Stimulated activated CD8-positive, alpha-beta memory T cell treated with anti-CD3 and anti-CD28 coated beads, Interleukin-4, amount 100 ng/mL, for 24 hours (primary cell): ENCODE measurements at places on chromosomes 11 and 22.

GRCh38 chr22:48781391-48781790 lies 1046.3 kb downstream of the BRD1 start:
- no peak for DNase-seq

- no peak for DNase-seq
Measured at GRCh38 chr11:46916286-46917108, 1.9 kb downstream of the LRP4 start.

GRCh38 chr11:70328556-70328955 lies 58.1 kb downstream of the PPFIA1 start:
- DNase-seq: no peak

GRCh38 chr11:122199661-122200060 lies 83.6 kb upstream of the BLID start:
- no peak for DNase-seq

DNA sequence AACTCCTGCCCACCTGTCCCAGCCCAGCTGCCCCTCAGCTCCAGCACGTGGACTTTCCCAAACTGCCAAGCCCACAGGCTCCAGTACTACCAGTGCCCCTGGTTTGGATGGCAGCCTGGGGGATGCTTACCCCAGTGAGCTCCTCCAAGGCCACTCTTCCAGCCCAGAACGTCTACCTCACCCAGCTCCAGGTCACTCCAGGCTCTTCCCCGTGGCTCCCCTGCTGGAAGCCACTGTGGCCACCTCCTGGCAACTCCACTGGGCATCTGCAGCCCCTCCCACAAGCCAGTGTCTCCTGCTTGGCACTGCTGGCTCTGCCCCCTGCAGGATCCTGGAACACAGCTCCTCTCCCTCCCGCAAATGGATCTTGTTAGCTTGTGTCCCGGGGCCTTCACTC lies 29.3 kb downstream of the LMO1 start:
- DNase-seq: no peak

DNA sequence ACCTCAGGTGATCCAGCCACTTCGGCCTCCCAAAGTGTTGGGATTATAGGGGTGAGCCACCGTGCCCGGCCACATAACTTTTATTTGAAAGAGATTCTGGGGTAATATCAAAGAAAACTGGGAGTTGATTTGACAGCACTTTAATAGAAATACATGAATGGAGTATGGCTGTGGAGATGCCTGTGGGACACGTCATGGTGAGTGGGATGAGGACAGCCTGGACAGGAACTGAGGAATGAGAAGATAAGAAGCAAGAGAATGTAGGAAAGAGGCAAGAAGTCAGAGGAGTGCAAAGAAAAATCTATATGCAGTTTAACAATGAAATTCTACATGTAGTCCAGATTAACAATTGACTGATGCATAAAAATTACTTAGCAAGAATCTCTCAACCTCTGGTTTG lies 31.0 kb downstream of the SLC22A6 start:
- no peak for DNase-seq

GRCh38 chr22:42261296-42261695 lies 9.2 kb downstream of the TCF20 start:
- no peak for DNase-seq

GRCh38 chr11:17873586-17873985 lies 139.0 kb downstream of the KCNC1 start:
- no peak for DNase-seq

DNA sequence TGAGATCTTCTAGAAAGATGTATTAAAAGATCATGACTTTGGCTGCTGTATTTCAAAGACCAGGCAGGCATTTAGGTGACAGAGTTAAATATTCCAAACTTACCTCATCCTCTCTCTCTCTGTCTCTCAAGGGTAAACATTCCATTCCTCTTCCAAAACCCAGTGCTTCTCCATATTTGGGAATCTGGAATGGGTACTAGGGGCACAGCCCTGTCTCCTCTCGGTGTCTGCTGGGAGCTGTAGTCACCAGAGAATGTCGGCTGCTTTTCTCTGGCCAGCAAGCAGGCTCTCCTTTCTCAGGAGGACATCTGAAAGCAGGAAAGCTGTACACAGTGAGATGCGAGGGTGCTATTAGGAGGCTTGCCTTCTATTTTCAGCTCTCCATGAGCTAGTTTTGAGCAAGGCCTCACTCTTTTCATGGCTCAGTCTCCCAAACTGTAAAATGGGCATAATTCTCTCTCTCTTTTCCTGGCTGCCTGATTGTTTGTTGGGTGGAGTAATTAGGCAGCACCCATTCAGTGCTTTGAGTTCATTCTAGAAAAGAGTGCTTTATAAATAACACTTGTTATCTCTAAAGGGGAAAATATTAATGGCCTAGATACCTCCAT lies 9.3 kb upstream of the PEX26 start:
- no peak for DNase-seq

GRCh38 chr11:120522736-120523135 lies 11.2 kb downstream of the GRIK4 start:
- no peak for DNase-seq

DNA sequence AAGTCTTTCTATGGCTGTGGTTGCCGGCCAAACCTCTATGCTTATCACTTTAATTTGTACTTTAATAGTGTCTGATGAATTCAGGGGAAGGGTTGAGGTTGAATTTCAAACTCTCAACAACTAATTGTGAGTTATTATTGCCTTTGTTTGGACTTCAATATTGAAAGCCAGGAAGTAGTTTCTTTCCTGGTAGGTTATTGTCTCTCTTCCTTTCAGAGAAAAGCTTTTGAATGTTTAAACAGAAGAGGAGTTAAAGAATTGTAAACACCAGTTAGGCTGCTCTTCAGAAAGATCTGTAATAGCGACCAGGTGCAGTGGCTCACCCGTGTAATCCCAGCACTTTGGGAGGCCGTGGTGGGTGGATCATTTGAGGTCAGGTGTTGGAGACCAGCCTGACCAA lies 22.2 kb downstream of the NNMT start:
- no peak for DNase-seq

GRCh38 chr11:3929649-3930048 lies 74.2 kb downstream of the STIM1 start:
- DNase-seq: no peak

- no peak for DNase-seq
Measured at GRCh38 chr11:125211191-125211947, 46.8 kb downstream of the PKNOX2 start.

GRCh38 chr22:45238076-45238956 lies 2.4 kb downstream of the KIAA0930 start:
- DNase-seq: no peak

- DNase-seq: no peak
Measured at GRCh38 chr22:25100948-25101347, 98.7 kb upstream of the CRYBB3 start.

GRCh38 chr22:29625090-29625825 lies 21.8 kb downstream of the NF2 start:
- no peak for DNase-seq

- no peak for DNase-seq
Measured at GRCh38 chr11:114102993-114103896, 43.7 kb downstream of the ZBTB16 start.

DNA sequence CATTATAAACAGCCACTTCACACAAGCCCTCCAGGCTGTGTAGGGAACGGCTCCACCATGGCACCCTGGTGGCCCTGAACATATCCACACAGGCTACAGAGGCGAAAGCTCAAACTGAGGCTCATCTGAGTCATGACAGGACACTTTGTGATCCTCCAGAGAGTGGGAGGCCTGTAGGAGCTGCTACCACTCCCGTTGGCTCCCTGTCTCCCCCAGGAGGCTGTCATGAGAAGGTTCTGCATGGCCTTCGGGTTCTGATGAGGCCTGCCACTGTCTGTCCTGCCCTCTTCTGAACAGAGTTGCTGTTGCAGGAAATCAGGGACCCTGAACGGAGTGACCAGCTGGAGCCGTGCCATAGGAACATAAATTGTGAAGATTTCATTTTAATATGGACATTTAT lies 23.8 kb upstream of the ALDH3B2 start:
- DNase-seq: no peak

DNA sequence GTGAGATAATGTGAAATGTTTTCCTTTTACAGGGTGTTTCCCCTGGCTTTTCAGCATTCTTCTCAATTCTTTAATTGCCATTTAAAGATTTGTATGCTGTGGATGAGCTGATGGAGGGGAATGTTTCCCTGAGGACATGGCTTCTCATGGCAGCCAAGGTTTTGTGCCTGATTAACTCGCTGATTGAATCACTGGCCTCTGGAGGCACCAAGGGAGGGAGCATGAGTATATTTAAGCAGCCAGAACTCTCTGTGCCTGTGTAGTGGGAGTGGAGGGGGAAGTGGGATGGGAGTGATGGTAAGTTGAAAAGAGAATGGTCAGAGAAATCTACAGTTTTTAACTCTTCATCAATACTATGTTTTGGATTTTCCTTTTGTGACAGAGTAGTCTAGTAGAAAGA lies 88.7 kb downstream of the STIM1 start:
- no peak for DNase-seq

GRCh38 chr11:22249871-22250270 lies 57.0 kb downstream of the ANO5 start:
- DNase-seq: no peak
